AG20443 (cell line): ENCODE measurements at places on chromosomes 2 and 18.

GRCh38 chr2:108619925-108620620, 85.8 kb downstream of the LIMS1 start:
- DNase-seq: no peak

DNA sequence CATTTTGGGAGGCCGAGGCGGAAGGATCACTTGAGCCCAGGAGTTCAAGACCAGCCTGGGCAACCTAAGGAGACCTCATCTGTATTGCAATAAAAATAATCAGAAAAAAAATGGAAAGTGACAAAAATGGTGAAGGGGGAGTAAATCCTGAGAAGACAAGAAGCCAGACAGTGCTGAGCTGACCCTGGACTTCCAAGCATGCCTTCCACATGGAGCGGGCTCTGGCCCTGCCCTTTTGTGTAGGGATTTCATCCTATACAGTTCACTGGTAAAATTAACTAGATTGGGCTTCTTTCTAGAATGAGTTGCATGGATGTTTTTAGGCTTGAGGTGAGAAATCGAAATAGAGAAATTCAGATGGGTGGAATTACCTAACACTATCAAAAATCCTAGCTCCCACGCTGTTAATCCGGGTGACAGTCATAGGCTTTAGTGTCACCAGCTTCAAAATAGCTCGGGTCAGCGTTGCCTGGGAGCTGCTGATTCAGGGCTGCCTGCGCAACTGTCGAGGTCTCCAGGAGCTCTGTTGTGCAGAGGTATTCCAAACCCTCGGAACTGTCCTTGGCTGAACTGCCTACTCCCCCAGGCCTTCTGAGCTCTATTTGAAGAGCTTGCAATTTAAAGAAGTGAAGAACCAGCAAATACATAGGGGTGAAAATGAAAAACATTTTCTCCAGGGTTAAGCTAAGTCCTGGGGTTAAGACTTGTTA, 21.5 kb upstream of the ZNF532 start:
- DNase-seq: no peak

- DNase-seq: no peak
Measured at GRCh38 chr2:86274918-86275275, 62.5 kb downstream of the REEP1 start.

DNA sequence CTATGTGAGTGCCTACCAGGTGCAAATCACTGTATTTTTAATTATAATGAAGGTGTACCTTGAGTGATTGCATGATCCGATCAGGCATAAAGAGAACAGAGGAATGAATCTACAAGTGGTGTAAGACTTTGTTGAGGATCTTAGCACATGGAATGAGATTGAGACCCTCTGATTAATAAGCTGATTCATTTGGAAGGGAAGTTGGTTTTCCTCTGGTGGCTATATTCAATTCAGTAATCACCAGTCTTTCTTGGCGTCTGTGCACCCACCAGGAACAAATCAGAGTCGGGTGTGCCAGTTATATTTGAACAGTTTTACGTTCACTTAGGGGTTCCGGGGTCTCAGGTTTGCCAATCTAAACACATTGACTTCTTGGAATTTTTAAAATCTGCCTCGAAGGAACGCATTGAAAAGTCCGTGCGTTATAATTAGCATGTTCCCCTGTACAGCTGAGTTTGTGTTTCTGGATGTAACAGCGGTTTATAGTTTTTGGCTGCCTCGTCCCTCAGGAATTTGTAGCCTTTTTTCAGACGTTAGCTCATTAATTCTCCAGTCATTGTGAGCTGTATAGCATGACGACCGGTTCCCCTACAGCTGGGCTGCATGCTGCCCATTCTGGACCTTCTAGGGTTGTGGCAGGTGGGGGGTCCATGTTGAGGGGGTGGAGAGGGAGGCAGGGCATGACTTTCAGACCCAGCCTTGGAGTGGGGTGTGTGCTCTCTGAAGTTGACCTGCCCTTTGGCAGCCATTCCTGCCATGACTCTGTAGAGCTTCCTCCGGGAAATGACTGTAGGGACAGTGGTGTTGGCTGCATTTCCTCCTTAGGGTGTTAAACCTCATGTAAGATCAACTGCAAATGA, 20.3 kb downstream of the MYO1B start:
- DNase-seq: peak; percentile 73
